ENCODE measurements at places on chromosomes 1 and 21. TPM values are rescaled to one million over a fixed set of nuclear protein-coding genes. Genes with fewer than 3 reads are reported as not detected.

GRCh38 chr1:215992620-215993019, 425.5 kb downstream of the KCTD3 start:
- DNase-seq = no peak

GRCh38 chr21:15487196-15487550, 242.6 kb upstream of the USP25 start:
- DNase-seq = no peak

DNA sequence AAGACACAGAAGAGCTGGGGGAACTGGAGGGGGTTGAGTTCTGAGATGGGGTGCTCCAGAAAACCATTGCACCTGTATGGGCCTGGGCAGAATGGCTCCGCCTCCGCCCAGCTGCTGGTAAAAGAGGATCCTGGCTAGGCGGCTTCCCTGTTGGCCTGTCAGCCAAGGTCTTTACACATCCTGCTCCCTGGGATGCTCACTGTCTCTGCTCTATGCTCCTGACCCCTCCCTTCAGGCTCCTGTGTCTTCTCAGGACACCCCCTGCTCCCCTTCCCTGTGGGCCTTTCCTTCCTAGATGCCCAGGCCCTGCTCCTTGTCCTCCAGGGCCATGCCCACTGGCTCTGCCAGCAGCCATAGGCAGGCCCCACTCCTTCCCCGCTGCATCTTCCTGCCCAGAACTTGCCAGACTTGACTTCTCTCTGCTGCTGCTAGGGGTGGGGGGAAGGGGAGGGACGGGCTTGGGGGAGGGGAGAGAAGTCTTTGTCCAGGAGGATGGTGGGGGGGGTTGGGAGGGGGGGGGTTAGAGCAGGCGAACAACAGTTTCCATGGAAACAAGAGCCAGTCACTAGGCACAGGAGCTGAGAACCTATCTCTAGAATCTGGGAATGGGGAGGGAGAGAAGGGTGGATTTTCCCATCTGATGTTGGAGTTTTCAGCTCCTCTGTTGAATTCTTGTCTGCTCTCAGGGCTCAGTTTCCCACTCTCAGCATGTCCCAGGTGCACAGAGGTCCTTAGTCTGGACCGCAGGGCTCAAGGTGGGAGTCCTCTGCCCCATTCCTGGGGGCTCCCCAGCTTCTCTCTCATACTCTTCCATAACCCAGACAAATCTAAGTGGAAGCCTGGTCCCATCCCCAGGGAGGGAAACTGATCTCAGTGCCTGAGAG, 10.6 kb downstream of the CELSR2 start:
- no peak for DNase-seq

- DNase-seq = peak; percentile 63
Observed at GRCh38 chr1:24149866-24150233, 6.9 kb upstream of the IL22RA1 start.

GRCh38 chr21:25307489-25307888, 299.8 kb downstream of the MRPL39 start:
- no peak for DNase-seq

DNA sequence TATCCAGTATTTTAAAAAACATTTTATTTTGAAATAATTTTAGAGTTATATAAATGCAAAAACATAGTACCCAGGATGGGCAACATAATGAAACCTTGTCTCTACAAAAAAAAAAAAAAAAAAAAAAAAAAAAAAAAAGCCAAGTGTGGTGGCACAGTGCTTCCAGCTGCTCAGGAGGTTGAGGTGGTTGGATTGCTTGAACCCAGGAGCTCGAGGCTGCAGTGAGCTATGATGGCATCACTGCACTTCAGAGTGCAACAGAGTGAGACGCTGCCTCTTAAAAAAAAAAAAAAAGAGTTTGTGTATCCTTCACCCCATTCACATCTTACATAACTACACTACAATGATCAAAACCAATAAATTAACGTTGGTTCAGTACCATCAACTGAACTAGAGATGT, 115.6 kb upstream of the KIF26B start:
- DNase-seq = no peak

MPZ gene
- 3.0 TPM for total RNA-seq

FALEC gene
- not detected for total RNA-seq

RIMS3 gene
- 2.0 TPM for total RNA-seq

HSPG2 gene
- total RNA-seq = 6.3 TPM
